ENCODE measurements at places on chromosomes 1 and 21.

DNA sequence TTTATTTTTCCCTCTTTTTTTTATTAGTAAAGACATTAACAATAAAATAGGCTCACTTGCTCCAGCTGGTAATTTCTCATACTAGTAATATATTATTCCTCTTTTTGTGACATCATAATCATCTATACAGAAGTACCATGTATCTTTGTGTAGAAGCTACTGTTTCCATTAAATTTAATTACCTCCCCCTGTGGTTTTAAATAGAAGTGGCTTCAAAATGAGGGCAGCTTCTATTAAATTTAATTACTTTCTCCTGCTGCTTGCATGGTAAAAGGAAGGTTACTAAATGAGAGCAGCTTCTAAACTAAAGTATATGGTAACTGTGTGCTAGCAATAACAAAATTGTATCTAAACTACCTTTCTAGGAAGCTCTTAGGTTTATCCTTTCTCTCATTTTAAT, 94.0 kb downstream of the DPYD start:
- H3K27me3 ChIP-seq, result no peaks in the 10 kb centered on the region
- H3K36me3 ChIP-seq, result no peaks in the 10 kb centered on the region
- no peak overlapping the region for H3K4me3 ChIP-seq
- DNase-seq, result no peak

DNA sequence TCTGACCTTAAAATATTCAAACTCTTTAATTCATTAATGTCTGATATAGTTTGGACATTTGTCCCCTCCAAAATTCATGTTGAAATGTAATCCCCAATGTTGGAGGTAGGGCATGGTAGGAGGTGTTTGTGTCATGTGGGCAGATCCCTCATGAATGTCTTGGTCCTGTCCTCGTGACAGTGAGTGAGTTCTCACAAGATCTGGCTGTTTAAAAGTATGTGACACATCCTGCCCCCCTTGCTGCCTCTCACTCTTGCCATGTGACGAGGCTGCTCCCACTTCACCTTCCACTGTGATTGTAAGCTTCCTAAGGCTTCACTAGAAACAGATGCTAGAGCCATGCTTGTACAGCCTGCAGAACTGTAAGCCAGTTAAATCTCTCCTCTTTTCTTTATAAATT, 21.3 kb upstream of the FBXO28 start:
- H3K27ac ChIP-seq, result no peak overlapping the region
- no peak overlapping the region for H3K4me3 ChIP-seq
- H3K4me1 ChIP-seq, result no peaks in the 10 kb centered on the region
- H3K27me3 ChIP-seq, result no peaks in the 10 kb centered on the region

DNA sequence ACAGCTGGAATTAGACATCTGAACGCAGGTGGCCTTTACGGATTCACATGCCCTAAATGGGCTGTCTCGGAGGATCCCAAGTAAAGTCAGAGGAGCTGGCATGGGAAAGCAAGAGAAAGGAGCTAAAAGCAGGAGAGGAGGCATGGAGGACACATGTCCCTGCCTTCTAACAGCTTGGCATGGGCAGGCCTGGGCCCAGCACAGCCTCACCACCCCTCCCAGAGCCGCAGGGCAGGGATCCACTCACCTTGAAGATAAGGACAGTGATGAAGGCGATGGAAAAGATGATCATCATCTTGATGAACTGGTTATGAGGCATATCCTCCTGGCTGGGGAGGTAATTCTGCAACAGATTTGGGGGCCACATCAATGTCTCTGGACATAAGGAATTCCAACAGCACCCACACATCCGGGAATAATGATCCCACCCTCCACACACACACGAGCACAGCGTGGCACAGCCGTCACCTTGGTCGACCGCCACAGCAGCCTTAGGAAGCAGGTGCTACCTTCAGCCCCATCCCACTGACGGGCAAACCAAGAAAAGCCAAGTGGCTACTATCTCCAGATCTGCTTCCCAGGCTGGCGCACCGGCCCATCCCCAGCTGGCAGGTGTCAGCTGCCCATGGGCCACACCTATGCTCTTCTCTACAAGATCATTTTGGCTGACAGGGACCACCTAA, 14.1 kb upstream of the MATN1 start:
- no peaks in the 10 kb centered on the region for H3K27me3 ChIP-seq
- DNase-seq, result no peak
- no peak overlapping the region for H3K4me3 ChIP-seq
- no peak overlapping the region for H3K27ac ChIP-seq

DNA sequence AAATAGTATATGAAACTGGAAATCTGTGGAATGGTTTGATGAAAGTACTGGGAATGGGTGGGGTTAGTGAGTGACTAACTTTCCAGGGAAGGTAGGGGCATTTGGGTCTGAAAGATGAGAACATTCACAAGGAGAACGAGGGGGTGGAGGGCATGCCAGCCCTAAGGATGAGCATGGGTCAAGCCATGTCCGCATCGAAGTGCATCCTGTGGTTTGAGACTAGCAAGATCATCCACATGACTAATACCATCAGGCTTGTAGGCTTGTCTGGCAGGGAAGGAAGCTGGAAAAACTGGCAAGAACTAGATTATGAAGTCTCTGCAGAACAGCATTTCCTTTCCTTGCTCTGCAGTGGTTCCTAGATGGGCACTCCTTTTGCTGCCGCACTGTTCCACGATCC, 70.4 kb upstream of the UBE2U start:
- no peak overlapping the region for H3K4me3 ChIP-seq
- no peak for DNase-seq
- H3K36me3 ChIP-seq, result no peaks in the 10 kb centered on the region
- no peak overlapping the region for H3K27ac ChIP-seq
- H3K27me3 ChIP-seq, result no peaks in the 10 kb centered on the region

GRCh38 chr1:163068716-163069115, 445 bp upstream of the RGS4 start:
- no peaks in the 10 kb centered on the region for H3K36me3 ChIP-seq
- no peaks in the 10 kb centered on the region for H3K27me3 ChIP-seq
- H3K4me1 ChIP-seq, result no peaks in the 10 kb centered on the region
- H3K4me3 ChIP-seq, result no peak overlapping the region
- H3K27ac ChIP-seq, result no peak overlapping the region
